ENCODE measurements at places on chromosomes 16 and 17.

- no peaks in the 10 kb centered on the region for H3K27me3 ChIP-seq
- no peak overlapping the region for H3K4me3 ChIP-seq
- no peak for DNase-seq
- no peak overlapping the region for H3K27ac ChIP-seq
- H3K4me1 ChIP-seq = no peaks in the 10 kb centered on the region
Observed at GRCh38 chr17:34482730-34483129, 96.7 kb upstream of the TMEM132E start.

- no peak overlapping the region for H3K27ac ChIP-seq
- H3K27me3 ChIP-seq = no peaks in the 10 kb centered on the region
- DNase-seq = no peak
- no peaks in the 10 kb centered on the region for H3K4me1 ChIP-seq
Observed at GRCh38 chr17:60653569-60653968, 24.1 kb upstream of the BCAS3 start.

DNA sequence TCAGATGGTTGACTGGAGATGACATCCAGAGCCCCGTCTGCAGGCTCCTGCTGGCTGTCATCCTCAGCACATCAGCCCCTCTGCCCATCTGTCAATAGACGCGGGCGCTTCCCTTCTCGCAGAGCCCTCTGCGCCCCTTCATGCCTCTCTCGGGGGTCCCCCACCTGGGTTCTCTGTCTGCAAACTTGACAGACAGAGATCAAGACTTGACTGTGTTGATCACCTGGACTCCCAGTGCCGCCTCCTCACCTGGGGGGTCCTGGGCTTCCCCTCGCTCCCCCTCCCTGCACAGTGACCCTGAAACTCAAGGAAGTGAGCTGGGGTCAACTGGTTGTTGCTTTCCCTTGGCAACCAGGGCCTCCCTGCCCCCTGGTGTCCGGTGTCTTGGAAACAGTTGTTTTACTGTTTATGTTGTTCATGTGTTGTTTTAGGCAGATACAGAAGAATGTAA is 31.9 kb downstream of the RNF213 start:
- no peak for DNase-seq
- H3K27ac ChIP-seq = no peak overlapping the region
- H3K36me3 ChIP-seq = peaks cover 97% of the 10 kb centered on the region
- H3K4me1 ChIP-seq = no peaks in the 10 kb centered on the region

DNA sequence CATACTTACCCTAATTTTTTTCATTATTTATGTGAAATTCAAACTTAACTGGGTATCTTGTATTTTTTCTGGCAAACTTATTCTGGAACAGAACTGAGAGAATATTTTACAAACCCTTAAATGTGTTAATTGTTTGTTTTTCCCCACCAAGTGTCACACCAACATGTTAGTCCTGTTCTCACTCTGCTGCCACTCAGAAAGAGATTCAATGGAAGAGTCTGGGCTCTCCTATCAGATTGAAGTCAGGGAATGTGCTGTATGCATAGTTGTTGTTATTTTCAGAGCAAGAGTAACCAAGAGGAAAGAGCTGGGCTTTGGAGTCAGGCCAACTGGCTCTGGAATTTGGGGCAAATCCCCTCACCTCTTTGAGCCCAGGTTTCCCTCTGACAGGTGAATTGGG is 43.2 kb downstream of the SLC6A2 start:
- no peak for DNase-seq
- H3K27ac ChIP-seq = no peak overlapping the region
- H3K27me3 ChIP-seq = no peaks in the 10 kb centered on the region
- no peak overlapping the region for H3K4me3 ChIP-seq
- H3K36me3 ChIP-seq = no peaks in the 10 kb centered on the region

GRCh38 chr16:9399573-9399972 is 308.1 kb downstream of the HAPSTR1 start:
- no peak overlapping the region for H3K4me3 ChIP-seq
- no peak overlapping the region for H3K27ac ChIP-seq
- DNase-seq = no peak
- no peaks in the 10 kb centered on the region for H3K27me3 ChIP-seq
- no peaks in the 10 kb centered on the region for H3K4me1 ChIP-seq
- H3K36me3 ChIP-seq = no peaks in the 10 kb centered on the region

DNA sequence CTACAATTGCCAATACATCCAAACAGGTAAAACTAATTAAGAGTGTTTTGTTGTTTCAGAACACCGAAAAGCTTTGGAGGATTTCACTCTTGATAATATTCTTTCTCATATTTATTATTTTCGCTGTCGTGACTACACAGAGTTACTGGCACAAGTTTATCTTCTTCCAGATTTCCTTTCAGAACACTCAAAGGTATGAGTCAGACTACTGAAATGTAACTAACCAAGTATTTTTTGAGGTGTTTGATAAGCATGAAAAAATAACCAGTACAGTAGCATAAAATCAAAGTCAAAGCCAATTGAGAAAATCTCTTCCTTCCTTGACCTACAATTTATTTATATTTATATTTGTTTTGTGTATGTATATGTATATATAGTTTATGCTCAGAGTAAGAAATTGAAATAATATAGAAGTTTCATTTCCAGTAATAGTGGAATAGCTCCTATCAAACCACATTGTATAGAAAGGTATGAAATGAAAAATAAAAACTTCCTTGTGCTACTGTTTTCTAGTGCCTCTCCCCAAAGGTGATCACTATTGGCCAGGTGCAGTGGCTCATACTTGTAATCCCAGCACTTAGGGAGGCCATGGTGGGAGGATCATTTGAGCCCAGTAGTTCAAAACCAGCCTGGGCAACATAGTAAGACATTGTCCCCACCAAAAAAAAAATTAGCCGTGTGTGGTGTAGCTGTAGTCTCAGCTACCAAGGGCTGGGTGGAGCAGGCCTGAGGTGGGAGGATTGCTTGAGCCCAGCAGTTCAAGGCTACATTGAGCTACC is 10.9 kb downstream of the RAD51C start:
- H3K4me1 ChIP-seq = peaks cover 14% of the 10 kb centered on the region
- H3K36me3 ChIP-seq = peaks cover 56% of the 10 kb centered on the region
- H3K27me3 ChIP-seq = no peaks in the 10 kb centered on the region
- no peak overlapping the region for H3K4me3 ChIP-seq
- H3K27ac ChIP-seq = no peak overlapping the region

DNA sequence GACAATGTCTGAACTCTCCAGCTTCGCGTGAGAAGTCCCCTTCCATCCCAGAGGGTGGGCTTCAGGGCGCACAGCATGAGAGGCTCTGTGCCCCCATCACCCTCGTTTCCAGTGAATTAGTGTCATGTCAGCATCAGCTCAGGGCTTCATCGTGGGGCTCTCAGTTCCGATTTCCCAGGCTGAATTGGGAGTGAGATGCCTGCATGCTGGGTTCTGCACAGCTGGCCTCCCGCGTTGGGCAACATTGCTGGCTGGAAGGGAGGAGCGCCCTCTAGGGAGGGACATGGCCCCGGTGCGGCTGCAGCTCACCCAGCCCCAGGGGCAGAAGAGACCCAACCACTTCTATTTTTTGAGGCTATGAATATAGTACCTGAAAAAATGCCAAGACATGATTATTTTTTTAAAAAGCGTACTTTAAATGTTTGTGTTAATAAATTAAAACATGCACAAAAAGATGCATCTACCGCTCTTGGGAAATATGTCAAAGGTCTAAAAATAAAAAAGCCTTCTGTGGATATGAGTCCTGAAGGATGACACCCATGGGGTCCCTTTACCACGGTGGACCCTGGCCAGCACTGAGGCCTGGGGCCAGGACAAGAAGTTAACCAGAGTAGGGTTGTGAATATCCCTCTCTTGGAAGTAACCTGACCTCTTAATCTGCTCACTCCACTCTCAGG is 10.5 kb upstream of the ITGAD start:
- no peak overlapping the region for H3K4me3 ChIP-seq
- no peak overlapping the region for H3K27ac ChIP-seq

DNA sequence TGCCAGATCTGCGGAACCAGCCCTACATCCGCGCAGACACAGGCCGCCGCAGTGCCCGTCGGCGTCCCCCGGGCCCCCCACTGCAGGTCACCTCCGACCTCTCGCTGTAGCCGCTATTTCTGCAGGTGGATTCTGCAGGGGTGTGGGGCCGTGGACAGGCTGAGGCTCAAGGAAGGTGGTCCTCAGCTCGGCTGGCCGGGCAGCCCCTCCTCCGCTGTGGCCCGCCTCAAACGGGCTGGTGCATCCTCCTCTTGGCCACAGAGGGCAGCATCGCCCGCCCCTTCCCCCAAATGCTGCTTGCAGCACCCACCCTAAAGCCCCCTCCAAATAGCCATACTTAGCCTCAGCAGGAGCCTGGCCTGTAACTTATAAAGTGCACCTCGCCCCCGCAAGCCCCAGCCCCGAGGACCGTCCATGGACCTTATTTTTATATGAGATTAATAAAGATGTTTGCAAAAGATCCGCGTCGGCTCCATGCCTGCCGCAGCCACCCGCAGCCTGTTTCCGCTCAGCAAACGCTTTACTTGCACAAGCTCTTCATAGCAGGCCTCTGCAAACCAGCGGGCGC is 14.9 kb downstream of the SPATA32 start:
- DNase-seq = peak; percentile 71
- peaks cover 12% of the 10 kb centered on the region for H3K36me3 ChIP-seq
- peak overlapping the region; percentile 57 for H3K4me3 ChIP-seq
- H3K27me3 ChIP-seq = no peaks in the 10 kb centered on the region

DNA sequence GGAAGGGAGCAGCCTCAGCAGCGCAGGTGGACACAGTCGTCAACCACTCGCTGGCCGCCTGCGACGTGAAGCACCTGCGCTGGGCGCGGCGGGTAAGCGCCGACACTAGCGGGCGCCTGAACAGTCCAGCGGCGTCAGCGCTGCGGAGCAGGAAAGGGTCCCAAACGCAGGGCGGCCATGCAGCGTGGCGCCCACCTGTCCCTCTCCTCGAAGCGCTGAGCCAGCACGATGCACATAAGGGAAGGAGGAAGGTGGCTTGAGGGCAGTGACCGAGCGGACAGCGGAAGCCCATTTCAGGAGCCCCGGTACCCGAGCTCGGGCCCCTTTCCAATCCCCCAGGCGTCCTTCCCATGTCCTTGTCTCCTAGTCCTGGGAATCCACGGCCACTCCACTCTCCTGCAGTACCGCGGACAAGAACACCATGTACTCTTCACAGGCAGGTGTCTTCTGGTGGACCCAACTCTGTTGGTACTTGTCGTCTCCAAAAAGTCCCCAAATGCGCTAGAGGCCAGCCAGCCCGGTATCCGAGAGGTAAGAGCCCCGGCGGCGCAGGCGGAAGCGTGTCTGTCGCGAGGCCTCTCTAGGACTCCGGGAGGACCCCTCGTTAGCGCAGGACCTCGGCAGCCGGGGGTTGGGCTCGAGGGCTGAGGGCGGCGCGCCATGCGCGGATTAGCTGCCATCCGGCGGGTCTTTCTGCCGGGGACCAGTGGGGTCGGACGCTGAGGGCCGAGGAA is 14.4 kb downstream of the ZNF232 start:
- H3K27ac ChIP-seq = no peak overlapping the region
- H3K27me3 ChIP-seq = peaks cover 4% of the 10 kb centered on the region
- H3K4me1 ChIP-seq = no peaks in the 10 kb centered on the region
- DNase-seq = no peak

- no peak for DNase-seq
- no peaks in the 10 kb centered on the region for H3K27me3 ChIP-seq
- H3K4me3 ChIP-seq = no peak overlapping the region
- no peak overlapping the region for H3K27ac ChIP-seq
- no peaks in the 10 kb centered on the region for H3K4me1 ChIP-seq
- peaks cover 53% of the 10 kb centered on the region for H3K36me3 ChIP-seq
Observed at GRCh38 chr17:28563475-28563874, 7.8 kb downstream of the PIGS start.

- no peak overlapping the region for H3K4me3 ChIP-seq
- H3K27me3 ChIP-seq = no peaks in the 10 kb centered on the region
- H3K27ac ChIP-seq = no peak overlapping the region
Observed at GRCh38 chr16:53629151-53629550, 74.5 kb downstream of the RPGRIP1L start.

DNA sequence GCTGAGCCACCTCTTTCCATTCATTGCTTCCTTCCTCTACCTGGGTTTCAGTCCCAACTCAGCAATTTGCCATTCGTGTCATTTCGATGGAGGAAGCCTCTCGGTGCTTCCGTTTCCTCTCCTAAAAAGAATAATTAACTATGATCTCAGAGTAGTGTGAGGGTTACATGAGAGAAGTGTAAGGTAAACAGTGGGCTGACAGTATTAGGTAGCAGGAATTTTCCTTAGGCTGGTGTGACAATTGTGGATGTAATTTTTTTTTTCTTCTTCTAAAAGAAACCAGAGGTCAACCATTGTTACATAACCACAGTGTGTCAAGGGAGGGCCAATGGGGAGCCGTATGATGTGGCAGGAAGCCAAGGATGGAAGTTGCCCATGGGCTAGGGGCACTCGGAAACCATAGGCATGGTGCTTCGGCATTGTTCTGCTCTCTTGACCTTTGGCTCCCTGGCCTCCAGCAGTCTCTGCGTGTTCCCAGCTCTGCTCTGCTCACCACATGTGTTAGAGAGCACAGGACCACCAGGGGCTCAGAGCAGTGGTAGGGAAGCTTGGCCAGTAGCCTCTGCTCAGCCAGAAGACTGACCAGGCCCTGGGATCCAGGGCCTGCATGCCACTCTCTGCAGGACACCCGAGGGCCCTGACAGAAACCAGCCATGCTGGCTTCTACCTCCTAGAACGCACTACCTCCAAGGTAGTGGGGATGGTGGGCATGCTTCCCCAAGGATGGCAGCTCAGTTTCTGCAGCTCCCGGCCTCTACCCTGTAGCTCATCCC is 2.0 kb upstream of the TOP2A start:
- H3K27me3 ChIP-seq = no peaks in the 10 kb centered on the region
- no peak overlapping the region for H3K4me3 ChIP-seq
- peaks cover 20% of the 10 kb centered on the region for H3K36me3 ChIP-seq
- peaks cover 20% of the 10 kb centered on the region for H3K4me1 ChIP-seq
- no peak overlapping the region for H3K27ac ChIP-seq

DNA sequence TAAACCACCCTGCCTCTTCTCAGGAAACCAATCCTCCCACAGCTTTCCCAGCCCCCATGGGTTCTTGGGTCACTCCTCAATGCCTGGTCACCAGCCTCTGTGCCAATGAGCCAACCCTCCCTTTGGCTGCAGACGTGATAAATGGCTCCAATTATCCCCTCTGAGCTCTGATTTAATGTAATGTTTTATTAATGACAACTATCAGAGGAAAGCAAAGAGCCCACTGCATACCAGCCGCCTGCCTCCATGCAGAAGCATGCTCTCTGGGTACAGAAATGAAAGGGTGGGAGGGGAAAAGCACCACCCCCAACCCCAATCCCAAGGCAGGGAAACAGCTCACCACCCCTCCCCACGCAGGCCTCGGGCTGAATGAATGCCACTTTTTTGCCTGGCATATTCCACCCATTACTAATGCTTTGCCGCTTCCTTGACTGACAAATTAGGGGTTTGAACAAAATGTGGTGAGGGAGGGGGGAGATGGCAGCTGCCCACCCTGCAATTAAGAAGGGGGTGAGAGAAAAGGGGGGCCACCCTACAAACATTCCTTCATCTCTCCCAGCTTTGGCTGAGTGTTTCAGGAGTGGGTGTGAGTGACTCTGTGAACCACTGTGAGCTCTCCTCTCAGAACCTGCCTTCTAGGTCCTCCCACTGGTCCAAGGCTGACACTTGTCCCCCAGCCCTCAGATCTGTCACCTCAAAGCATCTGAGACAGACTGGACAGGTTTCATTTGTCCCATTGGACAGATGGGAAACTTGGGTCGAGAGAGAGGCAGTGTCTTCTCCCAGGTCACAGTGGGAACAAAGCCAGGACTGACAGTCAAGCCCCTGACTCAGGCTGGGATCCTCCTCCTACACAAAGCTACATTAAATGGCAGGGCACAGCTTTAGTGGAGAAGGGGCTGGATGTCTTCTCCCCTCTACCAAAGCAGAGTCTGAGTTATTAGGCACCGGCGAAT is 161.5 kb downstream of the TMEM132E start:
- DNase-seq = no peak
- no peaks in the 10 kb centered on the region for H3K4me1 ChIP-seq
- no peak overlapping the region for H3K4me3 ChIP-seq
- H3K27ac ChIP-seq = no peak overlapping the region
- H3K27me3 ChIP-seq = peaks cover 6% of the 10 kb centered on the region
- no peaks in the 10 kb centered on the region for H3K36me3 ChIP-seq
